ENCODE measurements at places on chromosomes 12 and 14.

- DNase-seq: no peak
Observed at GRCh38 chr12:71011261-71011660, 90.7 kb upstream of the PTPRR start.

DNA sequence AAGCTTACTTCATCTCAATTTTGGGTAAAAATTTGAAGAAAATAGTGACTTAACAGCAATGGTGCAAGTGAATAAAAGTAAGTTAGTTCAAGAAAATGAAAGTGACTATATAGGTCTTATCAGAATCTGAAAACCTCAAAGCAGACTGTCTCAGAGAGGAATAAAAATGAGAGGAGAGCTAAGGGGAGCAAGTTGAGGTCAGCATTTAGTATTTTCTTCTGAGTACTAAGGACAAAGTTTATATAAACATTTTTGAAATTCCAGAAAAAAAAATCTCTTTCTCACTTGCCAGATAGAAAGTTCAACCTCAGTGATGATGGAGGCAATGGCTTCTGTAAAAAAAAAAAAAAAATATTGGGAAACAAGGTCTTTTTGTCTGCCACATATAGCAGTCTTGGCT, 414.1 kb downstream of the NPAS3 start:
- no peak for DNase-seq

DNA sequence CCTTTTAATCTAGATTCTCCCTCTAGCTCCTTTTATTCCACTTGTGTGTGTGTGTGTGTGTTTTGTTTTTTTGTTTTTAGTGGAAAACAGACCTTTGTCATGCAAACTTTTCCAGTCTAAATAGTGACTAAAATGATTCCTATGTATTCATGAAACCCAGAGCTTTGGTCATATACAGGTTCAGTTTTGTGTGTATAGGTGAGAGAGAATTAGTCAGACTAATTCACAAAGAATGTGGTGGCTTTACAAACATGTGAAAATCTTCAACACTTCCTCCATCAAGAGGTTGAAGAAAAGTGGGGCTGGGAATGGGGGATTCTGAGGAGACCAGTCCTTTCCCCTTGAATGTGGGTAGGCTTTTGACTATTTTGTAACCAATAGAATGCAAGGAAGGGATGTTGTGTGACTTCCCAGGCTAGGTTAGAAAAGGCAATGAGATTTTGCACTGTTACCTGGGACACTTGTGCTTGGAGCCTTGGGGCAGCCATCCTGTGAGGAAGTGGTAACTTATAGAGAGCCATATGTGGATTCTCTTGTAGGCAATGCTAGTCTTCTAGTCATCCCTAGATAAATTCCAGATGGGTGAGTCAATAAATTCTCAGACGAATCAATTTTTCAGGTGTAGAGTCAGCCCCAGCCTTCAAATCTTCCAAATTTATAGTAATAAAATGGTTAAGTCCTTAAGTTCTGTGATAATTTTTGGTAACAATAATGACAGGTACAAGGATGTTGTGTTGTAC, 236.1 kb downstream of the CEP128 start:
- DNase-seq: no peak

DNA sequence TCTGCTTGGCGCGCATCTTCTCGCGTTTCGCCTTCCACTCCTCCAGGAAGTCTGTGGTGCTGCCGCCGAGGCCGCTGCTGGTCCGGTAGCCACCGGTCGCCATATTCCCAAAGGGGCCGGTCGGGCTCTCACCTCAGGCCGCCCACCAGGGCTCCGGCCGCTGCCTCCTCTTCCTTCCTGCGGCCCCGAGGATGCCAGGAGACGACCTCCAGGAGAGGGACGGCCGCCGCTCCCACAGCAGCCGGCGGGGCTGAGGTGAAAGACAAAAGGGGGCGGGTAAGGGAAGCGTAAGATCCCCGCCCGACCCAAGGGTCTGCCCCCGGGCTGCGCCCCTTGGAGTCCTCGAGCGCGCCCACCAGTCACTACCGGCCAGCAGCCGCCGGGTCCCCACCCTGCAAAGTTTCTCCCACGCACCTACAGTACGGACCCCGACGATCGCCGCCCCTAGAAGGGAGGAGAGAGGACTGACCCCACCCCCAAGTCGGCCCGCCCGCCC, 574 bp downstream of the PAWR start:
- DNase-seq: no peak

- DNase-seq: no peak
Observed at GRCh38 chr14:93212432-93212831, 5.4 kb downstream of the UBR7 start.

Data from NCI-H1092 treated with DMSO at 0.1 percent for 48 hours (cell line).